ENCODE measurements at places on chromosomes 3 and 15.

- no peak overlapping the region for H3K27ac ChIP-seq
- H3K4me1 ChIP-seq = no peaks in the 10 kb centered on the region
- H3K4me3 ChIP-seq = no peak overlapping the region
- DNase-seq = no peak
Observed at GRCh38 chr15:58839485-58839884, 68.4 kb downstream of the MINDY2 start.

DNA sequence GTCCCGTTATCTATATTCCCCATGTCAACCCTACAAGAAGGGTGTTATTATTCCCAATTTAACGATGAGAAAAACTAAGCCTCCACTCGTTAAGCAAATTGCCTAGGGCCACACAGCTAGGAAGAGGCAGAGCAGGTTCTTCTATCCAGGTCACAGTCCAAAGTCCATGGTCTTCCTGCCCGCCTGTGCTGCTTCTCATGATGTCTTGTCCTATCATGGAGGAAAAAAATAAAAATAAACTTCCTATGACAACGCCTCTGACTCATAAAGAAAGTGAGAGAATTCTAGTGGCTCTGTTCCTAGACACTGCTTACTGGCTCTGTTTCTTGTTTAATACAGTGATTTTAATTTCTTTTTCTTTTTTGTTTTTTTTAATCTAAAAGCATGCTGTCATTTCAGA, 9.7 kb downstream of the COL8A1 start:
- DNase-seq = no peak
- no peaks in the 10 kb centered on the region for H3K27me3 ChIP-seq

GRCh38 chr3:43747641-43748040, 56.9 kb downstream of the ABHD5 start:
- no peaks in the 10 kb centered on the region for H3K4me1 ChIP-seq
- no peaks in the 10 kb centered on the region for H3K36me3 ChIP-seq
- DNase-seq = no peak
- H3K4me3 ChIP-seq = no peak overlapping the region
- H3K27me3 ChIP-seq = peaks cover 25% of the 10 kb centered on the region

- DNase-seq = no peak
- no peaks in the 10 kb centered on the region for H3K36me3 ChIP-seq
- peaks cover 83% of the 10 kb centered on the region for H3K27me3 ChIP-seq
- no peak overlapping the region for H3K4me3 ChIP-seq
- no peaks in the 10 kb centered on the region for H3K4me1 ChIP-seq
Observed at GRCh38 chr3:49864505-49864904, 5.2 kb downstream of the CAMKV start.

GRCh38 chr3:129023909-129024308, 22.8 kb downstream of the EFCC1 start:
- H3K4me3 ChIP-seq = no peak overlapping the region
- peaks cover 29% of the 10 kb centered on the region for H3K4me1 ChIP-seq
- no peak overlapping the region for H3K27ac ChIP-seq
- peaks cover 26% of the 10 kb centered on the region for H3K27me3 ChIP-seq

GRCh38 chr15:88860212-88860611, 35.1 kb downstream of the HAPLN3 start:
- no peaks in the 10 kb centered on the region for H3K4me1 ChIP-seq
- H3K4me3 ChIP-seq = no peak overlapping the region

DNA sequence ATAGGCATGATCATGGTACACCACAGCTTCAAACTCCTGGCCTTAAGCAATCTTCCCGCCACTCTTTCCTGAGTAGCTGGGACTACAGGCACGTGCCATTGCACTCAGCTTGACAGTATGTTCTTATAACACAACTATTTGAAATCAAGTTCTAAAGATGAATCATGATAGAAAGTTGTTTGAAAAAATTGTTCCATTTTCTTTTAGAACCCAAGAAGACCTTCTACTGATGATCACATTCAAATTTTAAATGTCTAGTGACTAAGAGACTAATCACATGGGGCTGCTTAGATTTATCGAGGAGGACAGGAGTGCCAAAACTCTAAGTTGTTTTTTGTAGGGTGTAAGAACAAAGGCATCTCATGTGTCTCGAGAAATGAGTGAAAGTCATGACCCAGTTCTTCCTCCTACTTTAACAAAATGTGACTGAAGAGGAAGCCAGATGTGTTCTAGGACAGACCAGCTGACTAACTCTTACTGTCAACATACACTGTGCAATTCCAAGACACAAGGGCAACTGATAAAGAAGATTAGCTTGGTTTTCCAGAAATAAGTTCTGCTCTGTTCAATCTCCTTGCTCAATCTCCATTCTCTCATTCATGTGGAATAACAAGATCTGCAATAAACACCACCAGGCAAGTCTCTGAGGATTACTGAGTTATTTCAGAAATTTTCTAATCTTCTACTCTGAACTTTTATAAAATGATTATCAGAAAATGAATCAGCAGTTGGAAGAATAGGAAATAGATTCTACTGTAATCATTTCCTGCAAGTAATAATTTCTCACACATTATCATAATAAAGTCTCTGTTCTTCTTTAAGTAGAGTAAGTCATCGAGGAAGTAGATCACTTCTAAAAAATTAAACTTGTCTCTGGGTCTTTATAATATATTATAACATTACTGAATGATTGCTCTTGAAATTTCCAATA, 122.6 kb upstream of the CCNL1 start:
- H3K27ac ChIP-seq = no peak overlapping the region
- DNase-seq = no peak
- no peaks in the 10 kb centered on the region for H3K36me3 ChIP-seq
- H3K4me1 ChIP-seq = no peaks in the 10 kb centered on the region
- H3K4me3 ChIP-seq = no peak overlapping the region
- H3K27me3 ChIP-seq = no peaks in the 10 kb centered on the region

DNA sequence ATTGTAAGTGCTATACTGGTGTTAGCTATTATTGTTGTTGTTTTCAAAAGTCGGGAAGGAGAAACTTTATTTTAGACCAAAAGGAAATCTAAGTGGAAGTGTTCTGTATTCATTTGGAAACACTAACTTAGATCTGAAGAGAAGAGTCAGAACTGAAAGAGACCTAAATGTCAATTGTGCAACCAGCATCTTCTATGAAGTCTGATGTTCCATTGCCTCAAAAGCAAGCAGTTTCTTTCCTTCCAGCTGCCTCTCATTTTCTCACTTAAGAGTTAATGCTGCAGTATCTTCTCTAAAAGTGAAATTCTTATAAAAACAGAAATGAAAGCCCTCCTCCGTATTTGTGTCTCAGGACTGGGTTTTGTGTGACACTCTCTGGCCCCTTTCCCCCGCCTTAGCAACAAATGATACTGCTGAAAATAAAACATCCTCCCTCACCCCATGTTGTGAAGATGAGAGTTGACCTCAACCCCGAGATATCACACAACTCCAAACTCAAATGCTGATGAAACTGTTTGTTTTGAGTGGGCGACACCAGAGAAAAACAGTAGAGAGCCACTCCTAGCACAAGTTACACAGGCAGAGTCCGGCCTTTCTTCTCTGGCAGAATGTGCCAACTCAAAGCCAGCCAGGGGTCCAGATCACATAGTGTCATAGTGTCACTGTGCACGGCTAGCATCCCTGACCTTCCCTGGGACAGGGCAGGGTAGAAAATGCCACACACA, 48.9 kb downstream of the GLDN start:
- no peaks in the 10 kb centered on the region for H3K4me1 ChIP-seq
- peaks cover 4% of the 10 kb centered on the region for H3K27me3 ChIP-seq
- DNase-seq = no peak
- no peak overlapping the region for H3K4me3 ChIP-seq

GRCh38 chr15:45084163-45084562, 29.8 kb downstream of the DUOX2 start:
- H3K4me3 ChIP-seq = no peak overlapping the region
- no peaks in the 10 kb centered on the region for H3K36me3 ChIP-seq
- peaks cover 32% of the 10 kb centered on the region for H3K27me3 ChIP-seq
- H3K27ac ChIP-seq = no peak overlapping the region

GRCh38 chr3:178186666-178187065, 349.6 kb upstream of the KCNMB2 start:
- H3K4me3 ChIP-seq = no peak overlapping the region
- H3K4me1 ChIP-seq = no peaks in the 10 kb centered on the region
- H3K36me3 ChIP-seq = no peaks in the 10 kb centered on the region
- H3K27ac ChIP-seq = no peak overlapping the region

- no peak overlapping the region for H3K4me3 ChIP-seq
- no peaks in the 10 kb centered on the region for H3K36me3 ChIP-seq
Observed at GRCh38 chr3:78497767-78498166, 1270.0 kb downstream of the ROBO1 start.

- DNase-seq = no peak
- peaks cover 7% of the 10 kb centered on the region for H3K27me3 ChIP-seq
- no peak overlapping the region for H3K27ac ChIP-seq
- peaks cover 16% of the 10 kb centered on the region for H3K4me1 ChIP-seq
- H3K4me3 ChIP-seq = no peak overlapping the region
Observed at GRCh38 chr15:81056304-81056703, 55.6 kb downstream of the TLNRD1 start.

DNA sequence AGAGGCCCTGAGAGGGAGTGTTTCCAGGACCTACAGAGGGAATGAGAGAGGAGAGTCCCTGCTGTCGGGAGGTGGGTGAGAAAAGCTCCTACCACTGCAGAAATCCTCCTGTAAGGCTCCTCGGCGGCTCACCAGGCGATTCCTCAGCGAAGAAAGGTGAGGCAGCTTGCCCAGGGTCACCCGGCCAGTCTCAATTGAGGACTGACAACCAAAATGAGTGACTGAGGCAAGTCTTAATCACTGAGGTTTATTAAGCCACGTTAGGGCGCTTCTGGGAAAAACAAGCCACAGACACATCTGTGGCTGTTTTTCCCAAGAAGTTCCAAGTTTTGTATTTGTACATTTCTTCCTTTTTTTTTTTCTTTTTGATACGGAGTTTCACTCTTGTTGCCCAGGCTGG, 48.5 kb downstream of the ZDHHC19 start:
- H3K4me3 ChIP-seq = no peak overlapping the region
- DNase-seq = no peak
- H3K27me3 ChIP-seq = no peaks in the 10 kb centered on the region
- no peak overlapping the region for H3K27ac ChIP-seq
- H3K36me3 ChIP-seq = no peaks in the 10 kb centered on the region

GRCh38 chr3:10964537-10965167, 27.9 kb upstream of the SLC6A1 start:
- peak; percentile 40 for DNase-seq
- H3K36me3 ChIP-seq = no peaks in the 10 kb centered on the region
- H3K4me1 ChIP-seq = no peaks in the 10 kb centered on the region
- no peak overlapping the region for H3K4me3 ChIP-seq
- no peak overlapping the region for H3K27ac ChIP-seq

DNA sequence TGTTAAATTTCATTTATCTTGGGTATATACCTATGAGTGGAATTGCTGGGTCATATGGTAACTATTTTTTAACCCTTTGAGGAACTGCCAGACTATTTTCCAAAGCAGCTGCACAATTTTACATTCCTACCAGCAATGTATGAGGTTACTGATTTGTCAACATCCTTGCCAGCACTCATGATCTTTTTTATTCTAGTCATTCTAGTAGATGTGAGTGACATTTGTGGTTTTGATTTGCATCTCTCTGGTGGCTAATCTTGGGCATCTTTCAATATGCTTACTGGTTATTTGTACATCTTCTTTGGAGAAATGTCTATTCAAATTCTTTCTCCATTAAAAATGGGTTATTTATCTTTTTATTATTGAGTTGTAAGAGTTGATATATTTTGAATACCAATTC, 21.3 kb upstream of the LRRC58 start:
- no peaks in the 10 kb centered on the region for H3K36me3 ChIP-seq
- H3K4me1 ChIP-seq = no peaks in the 10 kb centered on the region
- peaks cover 22% of the 10 kb centered on the region for H3K27me3 ChIP-seq
- H3K27ac ChIP-seq = no peak overlapping the region

DNA sequence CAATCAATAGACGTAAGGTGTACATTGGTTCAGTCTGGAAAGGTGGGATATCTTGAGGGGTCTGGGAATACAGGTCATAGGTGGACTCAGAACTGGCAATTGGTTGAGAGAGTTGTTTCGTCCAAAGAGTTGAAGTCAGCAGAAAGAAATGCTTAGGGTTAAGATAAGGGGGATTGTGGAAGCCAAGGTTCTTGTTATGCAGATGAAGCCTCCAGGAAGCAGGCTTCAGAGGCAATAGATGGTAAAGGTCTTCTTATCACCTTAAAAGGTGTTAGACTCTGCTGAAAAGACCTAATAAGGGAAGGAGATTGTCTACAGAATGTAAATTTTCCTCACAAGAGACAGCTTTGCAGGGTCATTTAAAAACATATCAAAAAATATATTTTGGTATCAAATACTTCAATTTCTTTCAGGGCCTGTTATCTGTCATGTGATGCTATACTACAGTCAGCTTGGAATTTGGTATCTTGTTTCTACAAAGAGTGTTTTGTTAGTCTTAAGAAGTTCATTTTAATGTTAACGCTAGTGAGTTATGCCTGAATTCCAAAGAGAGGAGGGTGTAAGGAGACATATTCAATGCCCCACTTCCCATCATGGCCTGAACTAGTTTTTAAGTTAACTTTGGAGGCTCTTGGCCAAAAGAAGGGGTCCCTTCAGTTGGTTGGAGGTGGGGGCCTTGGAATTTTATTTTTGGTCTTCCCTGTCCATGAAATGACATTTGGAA, 378.2 kb upstream of the ROBO2 start:
- no peak for DNase-seq
- H3K4me1 ChIP-seq = no peaks in the 10 kb centered on the region
- H3K27ac ChIP-seq = no peak overlapping the region
- no peak overlapping the region for H3K4me3 ChIP-seq
- no peaks in the 10 kb centered on the region for H3K27me3 ChIP-seq

DNA sequence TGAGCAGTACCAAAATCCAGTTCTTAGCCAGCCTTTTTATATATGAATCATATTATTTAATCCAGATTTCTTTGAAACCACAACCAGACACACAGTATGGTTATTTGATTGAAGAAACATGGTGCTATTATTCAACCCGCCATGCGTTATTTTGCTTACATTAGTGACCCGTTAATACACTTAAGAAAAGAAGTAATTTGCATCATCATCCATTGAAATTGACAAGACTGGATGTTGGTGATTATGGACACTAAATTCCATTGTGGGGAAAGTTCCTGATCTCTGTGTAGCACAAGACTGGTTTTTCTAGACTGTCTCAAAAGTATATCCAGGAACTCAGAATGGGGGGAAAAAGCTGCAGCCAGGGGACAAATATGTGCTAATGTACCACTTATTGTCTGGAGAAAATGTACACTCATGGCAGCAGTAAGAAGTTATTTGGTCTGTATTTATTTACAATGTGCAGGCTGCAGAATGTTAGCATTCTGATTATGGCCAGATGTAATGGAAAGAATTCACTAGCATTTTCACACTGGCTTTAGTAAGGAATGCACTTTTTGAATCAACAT, 80.3 kb downstream of the FILIP1L start:
- no peak overlapping the region for H3K27ac ChIP-seq
- no peak overlapping the region for H3K4me3 ChIP-seq
- H3K27me3 ChIP-seq = no peaks in the 10 kb centered on the region
